ENCODE measurements at places on chromosomes 4 and X. TPM values are rescaled to one million over a fixed set of nuclear protein-coding genes. Genes with fewer than 3 reads are reported as not detected.
A peak's percentile ranks its signal among the peaks of the same experiment; 100 is the strongest.

Gene RHOXF2B
- total RNA-seq, result not detected

Gene SSX3
- total RNA-seq, result not detected

Gene HDX
- total RNA-seq, result 2.3 TPM

Gene PNMA6F
- not detected for total RNA-seq

Gene SHOX
- 0.11 TPM for total RNA-seq

Gene BEX5
- total RNA-seq, result 2.4 TPM

DNA sequence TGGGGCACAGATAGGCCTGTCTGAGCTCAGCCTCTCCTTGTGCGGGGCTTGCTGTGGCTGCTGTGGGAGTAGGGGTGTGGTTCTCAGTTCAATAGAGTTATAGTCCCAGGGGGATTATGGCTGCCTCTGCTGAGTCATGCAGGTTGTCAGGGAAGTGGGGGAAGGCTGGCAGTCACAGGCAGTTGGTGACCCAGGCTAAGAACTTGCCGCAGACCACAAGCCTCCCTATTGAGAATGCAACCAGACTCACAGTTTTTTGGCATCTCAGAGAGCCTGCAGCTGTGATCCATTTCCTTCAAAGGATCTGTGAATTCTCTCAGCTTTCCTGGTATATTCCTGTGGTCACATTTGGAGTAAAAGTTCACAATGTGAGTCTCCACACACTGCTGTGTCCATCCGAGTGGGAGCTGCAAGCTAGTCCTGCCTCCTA, 364.9 kb downstream of the ZNF674 start:
- no peak for DNase-seq

- DNase-seq, result no peak
Measured at GRCh38 chr4:48178931-48179330, 44.9 kb upstream of the TXK start.

DNA sequence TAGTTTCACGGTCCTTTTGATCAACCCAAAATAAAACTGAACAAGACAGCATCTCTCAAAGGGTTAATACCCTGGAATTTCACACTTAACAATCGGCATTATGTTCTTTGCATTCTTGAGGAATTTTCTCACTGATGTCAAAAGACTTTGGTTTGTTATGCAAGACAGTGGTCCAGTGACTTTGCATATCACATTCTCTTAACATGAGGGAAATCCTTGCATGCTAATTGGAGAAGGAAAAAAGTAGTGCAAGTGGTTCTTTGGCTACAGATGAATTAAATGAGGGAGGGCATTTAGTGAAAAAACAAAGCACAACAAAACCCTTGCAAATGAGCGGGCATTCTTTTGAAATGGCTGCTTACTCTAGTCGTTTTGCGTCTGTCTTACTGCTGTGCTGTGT, 105.1 kb upstream of the LIMCH1 start:
- DNase-seq, result no peak

GRCh38 chr4:153728660-153729059, 31.2 kb downstream of the RNF175 start:
- DNase-seq, result no peak

- DNase-seq, result no peak
Measured at GRCh38 chr4:73589261-73589847, 30.9 kb downstream of the RASSF6 start.

DNA sequence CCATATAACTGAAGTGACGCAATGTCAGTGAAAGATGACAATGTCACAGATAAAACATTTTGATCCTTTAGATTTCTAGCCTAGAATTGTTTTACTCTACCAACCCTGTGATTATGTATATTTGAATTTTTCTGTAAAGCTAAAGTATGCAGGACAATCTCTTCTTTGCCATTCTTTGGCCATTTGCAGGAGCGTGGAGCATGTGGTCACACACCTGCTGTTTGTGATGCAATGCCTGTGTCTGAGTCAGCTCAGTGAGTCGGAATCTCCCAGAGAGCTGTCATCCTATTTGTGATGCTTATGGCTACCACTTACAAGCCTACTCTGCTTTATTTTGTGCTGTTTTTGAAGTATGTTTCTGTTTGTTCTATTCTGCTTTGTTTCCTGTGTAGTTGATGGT, 214.5 kb downstream of the NAF1 start:
- no peak for DNase-seq

DNA sequence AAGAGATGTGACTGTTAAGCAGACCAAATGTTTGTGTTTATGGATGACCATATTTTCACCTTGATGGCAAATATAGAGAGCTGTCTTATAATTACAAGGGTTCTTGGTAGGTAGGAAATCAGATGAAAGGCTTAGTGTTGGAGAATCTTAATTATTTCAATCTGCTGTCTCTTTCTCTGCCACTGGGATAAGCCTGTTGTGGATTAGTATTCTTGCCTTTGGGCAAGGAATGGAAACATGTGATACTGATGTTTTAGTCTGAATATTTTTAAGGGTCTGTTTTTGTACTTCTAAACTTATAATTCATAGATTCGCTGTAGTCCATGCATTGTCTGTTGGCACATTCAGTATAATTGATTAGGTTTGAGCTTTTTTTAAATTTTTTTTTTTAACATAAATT, 23.7 kb upstream of the NUDT6 start:
- no peak for DNase-seq

- DNase-seq, result no peak
Measured at GRCh38 chr4:151434183-151434860, 25.3 kb downstream of the FHIP1A start.

DNA sequence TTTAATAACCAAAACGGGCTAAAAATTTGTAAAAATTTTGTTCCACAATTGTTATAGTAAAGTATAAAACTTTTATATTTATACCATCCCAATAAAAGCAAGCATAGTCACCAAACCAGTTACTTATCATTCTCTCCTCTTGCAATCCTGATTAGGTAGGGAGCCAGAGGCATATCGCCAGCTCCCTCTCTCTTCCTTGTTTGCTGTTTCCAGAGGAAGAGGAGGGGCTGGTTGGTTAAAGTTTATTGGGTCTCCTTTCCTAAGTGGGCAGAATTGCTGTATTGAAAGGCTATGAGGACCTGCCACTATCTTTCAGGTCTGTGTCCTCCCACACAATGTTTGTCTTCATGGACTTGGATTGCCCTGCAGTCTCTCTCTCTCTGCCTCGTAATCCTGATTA, 29.6 kb upstream of the BBS12 start:
- DNase-seq, result peak; percentile 70

GRCh38 chr4:101795704-101796103, 5.2 kb downstream of the BANK1 start:
- no peak for DNase-seq

DNA sequence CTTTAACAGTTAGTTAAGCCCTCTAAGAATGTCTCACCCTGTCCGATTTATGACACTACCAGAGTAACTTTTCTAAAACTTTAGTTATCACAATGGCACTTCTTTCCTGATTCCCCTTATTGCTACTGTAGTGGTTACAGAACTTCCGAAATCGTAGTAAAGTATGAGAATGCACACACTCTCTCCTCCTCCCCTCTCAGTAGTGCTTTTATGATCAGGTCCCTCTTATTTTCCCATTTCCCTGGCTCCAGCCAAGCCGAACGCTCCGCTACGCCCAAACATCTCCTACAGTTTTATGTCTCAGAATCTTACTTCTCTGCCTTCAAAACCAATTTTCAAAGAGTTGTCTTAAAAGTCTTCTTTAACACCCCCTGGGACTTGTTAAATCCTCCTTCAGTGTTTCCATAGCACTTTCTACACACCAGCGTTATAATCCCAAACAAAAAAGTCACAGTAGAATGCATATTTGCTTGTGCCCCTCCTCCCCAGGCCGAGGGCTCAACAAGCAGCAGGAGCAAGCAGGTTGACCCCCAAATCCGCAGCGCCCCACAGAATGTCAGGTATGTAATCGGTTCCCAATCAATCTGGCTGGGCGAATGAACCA, 671 bp downstream of the HPF1 start:
- no peak for DNase-seq

DNA sequence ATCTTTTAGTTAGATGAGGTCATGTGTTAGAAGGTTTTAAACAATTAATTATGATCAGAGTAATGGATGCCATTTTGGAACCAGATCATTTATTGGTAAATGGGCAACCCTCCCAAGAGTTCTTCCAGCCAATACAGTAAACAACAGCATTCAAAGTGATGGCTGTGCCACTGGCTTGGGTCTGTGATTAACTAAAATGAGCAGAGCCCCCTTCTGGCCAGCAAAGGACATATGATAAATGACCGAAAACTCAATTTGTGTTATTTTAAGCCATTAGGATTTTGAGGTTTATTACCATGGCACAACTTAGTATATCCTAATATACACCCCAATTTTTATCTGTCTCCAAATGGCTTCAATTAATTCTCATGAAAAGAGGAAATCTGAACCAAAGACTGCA, 90.8 kb upstream of the NPFFR2 start:
- DNase-seq, result peak; percentile 19

DNA sequence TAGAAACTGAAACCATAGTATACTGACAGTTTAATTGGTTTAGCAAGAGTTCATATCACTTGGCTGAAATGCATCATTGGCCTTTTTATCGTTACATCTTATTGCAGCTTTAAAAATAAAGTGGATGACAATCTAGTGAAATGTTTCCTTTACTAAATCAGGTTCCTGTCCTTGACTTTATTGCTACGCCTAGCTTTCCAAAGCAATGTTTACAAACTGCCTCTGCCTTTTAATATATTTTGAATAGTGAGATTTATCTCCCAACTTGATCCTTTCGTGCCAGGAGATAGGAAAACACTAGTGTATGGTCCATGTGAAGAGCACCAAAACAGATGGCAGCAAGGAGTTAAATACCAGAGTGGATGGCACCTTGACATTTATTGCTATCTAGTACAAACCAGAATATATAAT, 67.0 kb downstream of the GPC3 start:
- DNase-seq, result no peak

DNA sequence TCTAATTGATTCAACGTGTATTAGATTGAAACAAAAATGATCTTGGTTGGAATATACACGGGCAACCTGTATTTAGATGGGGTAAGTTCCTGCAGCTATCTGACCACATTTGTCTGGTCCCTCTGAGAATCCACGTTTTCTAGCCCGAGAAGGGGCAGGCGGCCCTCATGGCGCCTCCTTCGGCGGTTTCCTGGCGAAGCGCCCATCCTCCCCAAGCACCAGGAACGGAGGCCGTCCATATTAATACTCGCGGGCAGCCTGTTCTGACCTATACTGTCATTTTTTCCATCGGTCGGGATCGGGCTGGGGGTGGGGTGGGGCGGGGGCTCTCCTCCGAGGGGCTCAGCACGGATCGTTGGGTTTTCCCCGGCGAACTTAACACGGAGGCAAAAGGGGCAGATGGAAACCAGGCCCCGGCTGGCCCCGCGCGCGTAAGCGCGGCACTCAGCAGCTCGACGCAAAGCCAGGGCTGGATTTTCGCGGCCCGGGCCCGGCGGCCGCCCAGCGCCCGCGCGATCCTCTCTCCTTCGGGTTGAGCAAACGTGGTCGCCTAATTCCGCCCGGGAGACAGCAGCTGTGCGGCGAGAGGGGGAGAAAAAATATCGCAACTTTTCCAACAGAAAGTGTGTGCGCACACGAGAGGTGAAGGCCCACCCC, 77.2 kb upstream of the BCOR start:
- DNase-seq, result peak; percentile 48

- DNase-seq, result no peak
Measured at GRCh38 chr4:73501664-73502265, 20.2 kb downstream of the AFM start.

DNA sequence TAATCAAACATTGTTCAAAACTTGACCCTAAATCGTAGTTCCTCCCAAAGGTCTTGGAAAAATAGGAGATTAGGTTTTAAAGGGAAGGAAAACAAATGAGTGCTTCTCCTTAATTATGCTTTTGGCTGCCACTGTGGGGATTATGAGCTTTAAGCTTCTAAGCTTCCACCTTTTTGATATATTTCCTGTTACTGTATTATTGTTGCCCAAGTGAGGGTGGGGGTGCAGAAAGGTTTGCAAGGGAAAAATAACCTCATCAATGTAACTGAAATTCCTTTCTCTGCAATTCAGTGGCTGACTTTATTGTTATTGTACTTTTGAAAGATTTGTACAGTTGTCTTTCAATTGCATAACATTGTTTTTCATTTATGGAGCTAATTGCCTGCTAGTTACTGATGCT, 285.1 kb downstream of the FRMPD4 start:
- no peak for DNase-seq

DNA sequence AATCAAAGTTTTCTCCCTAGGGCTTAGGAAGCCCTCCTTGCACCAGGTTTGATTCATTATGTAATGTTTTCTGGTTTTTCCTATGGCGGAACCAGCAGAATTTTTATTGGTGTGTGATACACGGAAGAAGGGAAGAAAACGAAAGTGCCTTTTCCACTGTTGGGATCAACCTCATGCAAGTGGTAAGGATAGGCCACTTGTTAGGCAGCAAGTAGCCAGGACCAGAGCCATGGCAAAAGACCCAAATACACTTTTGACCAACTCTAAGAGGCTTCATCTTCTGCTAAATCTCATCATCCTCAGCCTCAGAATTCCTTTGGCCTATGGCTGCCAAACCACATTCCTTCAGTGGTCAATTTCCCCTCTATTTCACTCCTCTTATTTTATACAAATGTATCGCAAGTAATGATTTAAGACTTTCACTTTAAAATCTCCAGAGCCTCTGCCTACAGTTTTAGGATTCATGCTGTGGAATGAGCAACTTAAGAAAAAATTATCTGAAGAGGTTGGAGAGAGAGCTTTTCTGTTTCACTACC, 21.2 kb downstream of the PPAT start:
- DNase-seq, result no peak

- no peak for DNase-seq
Measured at GRCh38 chrX:74321191-74321590, 17.2 kb downstream of the ZCCHC13 start.

DNA sequence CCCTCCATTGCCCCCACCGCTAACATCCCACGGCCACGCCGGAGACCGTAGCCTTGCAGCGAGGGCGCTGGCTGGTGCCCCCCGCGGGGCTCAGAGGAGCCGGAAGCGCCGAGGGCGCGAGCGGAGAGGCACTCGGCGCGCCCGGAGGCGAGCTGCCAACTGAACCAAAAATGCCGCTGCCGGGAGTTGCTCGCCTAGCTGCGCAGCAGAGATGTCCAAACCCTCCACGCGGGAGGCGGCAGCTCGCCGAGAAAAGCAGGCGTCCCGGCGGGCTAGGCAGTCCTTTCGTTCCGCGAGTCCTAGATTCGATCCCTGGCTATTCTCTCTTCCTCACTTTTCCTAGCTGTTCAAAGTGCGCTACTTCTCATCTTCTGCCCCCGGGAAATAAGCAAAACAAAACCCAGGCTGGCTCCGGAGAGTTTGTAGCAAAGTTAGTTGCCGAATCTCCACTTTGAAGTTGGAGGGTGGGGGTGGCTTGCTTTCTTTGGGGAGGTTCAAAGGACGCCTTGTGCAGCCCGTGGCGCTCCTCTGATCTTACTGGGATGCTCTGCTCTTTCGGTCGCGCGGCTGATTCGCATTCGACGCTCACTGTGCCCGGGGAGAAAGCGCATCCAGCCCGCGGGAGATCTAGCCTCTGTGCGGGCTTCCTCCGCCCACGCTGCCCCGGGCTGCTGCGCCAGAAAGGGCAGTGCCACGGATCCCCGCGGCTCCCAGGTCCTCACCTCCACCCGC, 723 bp downstream of the NKX6-1 start:
- DNase-seq, result no peak

DNA sequence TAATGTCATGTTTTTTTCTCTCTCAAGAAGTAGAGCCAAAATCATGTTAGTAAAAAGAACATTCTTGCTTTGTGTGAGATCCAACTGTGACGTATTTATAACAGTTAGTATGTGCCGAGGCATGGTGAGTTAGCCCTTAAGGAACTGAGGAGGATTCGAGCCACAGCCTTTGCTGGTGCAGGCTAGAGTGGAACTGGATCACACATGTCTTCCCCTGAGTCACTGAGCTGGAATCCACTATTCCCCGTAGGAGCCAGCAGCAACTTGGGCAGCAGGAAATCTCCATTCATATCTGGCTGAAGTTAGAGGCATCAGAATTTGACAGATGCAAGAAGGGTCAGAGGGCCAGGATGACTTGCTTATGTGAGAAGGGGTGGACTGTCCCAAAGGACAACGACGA, 144.6 kb upstream of the KIT start:
- DNase-seq, result no peak

Measured in colonic mucosa (tissue), 4 donors.